C1 segment of cervical spinal cord (tissue), 14 donors: ENCODE measurements at places on chromosomes 11 and 22.

DNA sequence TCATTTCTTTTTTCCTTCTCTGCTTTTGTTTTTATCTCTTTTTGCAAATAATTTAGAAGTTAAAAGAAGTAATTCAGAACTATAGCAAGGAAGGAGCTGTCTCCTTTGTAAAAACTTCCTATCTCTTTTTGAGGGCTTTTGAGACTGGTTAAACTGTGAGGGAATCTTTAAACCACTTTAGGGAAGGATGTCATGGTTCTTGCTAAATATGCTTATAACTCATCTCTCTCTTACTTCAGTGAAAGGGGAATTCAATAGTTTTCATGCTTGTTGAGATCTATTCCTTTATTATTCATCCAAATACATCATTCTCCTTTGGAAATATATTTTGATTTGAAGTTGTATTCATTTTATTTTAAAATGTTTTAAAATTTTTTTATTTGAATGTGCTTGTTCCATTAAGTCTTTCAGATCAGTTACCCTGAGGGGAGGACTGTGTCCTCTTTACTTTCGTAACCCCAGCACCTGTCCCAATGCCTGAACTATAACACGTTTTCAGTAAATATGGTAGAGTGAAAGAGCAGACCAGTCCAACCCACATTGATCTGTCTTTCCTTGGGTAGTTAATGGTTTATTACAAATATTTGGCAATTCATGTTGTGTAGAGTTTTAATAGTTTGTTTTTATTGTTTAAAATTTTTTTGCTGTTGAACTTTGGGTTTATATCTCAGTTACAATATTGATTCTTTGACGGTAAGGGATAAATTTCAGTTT, 27.5 kb downstream of the AMOTL1 start:
- DNase-seq, result no peak

GRCh38 chr11:112790286-112790685, 170.9 kb upstream of the NCAM1 start:
- DNase-seq, result no peak

DNA sequence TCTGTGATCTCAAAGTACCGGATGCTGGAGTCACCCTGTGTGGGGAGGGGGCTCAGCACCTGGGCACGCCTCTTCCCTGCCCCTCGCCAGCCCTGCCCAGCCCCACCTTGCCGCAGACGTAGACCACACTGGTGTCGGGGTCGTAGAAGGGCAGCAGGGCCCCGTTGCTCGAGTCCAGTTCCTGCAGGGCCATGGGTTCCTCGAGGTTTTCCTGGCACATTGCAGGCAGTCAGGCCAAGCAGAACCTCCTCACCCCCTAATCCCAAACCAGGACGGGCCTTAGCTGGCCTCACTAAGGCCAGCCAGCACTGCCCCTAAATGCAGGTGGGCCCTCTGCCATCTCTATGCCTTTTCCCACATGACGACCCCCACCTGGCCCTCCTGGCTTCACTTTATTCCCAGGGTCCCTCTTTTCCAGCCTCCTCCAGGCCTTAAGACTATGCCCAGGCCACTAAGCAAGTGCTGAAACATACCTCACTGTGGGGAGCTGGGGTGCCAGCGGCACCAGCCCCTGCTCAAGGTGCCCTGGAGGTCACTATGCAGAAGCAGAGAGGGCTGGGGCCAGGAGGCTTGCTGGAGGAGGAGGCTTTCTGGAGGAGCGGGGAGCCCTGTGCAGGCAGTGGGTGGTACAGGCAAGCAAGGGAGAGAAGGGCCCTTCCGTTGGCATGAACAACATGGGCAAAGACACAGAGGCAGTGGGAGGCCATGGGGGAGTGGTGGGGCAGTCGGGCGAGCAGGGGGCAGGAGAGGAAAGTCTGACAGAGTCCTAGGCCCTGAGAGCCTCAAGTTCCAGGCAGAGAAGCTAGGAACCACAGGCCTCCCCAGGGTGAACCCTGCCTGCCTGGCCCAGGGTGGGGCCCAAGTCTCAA, 2.8 kb downstream of the CORO1B start:
- no peak for DNase-seq

GRCh38 chr11:74543991-74544390, 48.4 kb upstream of the POLD3 start:
- no peak for DNase-seq

- DNase-seq, result no peak
These were observed 134.9 kb downstream of the DBX1 start for GRCh38 chr11:20025332-20025840.

DNA sequence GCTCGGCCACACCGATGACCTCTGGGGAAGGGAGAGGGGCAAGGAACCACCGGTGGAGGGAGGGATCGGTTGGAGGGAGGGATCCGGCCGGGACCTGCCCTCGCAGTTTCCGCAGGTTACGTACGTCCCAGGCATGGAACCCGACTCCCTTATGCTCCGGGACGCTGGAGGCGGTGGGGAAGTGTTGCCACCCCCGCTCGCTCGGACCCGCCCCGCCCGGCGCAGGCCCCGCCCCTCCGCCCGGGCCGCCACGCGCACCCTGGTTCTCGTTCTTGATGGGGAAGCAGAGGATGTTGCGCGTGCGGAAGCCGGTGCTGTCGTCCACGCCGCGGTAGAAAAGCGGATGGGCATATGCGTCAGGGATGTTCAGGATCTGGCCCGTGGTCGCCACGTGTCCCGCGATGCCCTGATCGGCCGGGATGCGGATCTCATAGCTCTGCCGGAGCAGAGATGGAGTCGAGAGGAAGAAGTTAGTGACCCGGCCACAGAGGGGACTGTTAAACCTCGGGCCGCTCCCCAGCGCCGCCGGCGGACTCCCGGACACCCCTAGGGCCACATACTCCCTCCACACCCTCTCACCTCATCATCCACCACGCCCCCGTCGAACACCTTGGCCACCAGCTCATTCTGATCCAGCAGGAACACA, 89.8 kb downstream of the PDE2A start:
- DNase-seq, result peak; percentile 39

DNA sequence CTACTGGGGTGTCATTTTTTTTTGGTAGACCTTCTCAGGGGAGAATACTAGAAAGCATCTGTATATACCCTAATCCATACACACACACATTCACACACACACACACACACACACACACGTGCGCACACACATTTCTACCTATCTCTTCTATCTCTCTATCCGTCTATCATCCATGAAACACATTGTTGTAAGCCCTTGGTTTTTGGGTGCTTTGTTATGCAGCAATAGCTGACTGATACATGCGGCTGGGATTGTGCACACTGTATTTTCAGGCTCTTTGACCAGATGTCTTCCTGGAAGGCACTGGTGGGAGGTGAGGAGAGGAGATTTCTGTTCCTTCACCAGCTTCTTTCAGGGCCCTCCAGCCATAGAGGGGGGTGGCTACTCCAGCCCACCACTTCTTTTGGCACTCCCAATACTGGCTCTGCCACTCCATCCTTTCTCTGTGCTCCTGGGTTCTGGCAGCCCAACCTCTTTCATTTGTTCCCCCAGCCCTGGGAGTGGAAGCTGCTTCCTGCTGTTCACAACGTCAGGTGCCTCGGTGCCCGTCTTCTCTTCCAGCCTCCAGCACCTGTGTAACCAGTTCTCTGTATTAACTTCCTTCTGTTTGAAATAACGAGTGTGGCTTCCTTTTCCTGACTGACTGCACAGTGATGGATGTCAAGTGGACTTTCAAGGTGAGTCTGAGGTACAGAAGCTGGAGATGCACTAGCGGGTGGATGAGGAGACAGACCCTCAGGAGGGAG, 12.4 kb upstream of the MUC2 start:
- DNase-seq, result no peak

DNA sequence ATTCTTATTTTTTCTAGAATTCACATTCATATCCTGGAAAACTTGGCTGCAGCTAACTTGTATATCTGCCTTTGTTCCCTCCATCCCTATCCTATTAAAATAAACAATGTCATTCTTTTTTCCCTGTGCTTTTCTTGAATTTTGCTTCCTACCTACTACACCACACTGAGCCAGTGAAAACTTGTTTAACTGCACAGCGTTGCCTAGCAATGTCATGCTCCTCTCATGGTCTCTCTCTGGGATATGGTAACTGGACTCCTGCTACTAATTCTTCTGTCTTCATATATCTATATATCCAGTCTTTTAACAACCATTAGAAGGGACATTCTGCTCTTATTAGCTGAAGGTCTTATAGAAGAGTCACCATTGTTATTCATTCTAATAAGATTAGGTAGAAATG, 434.4 kb downstream of the METTL15 start:
- DNase-seq, result no peak

- no peak for DNase-seq
These were observed 191.9 kb downstream of the SWAP70 start for GRCh38 chr11:9855579-9856287.

- DNase-seq, result no peak
These were observed 123.3 kb downstream of the RRAS2 start for GRCh38 chr11:14235701-14236100.
